Activated CD8-positive, alpha-beta memory T cell treated with anti-CD3 and anti-CD28 coated beads, Interleukin-2, amount 10 ng/mL, durations not matched to agents 7 days and 5 days (primary cell): ENCODE measurements at places on chromosomes 12 and 14.

DNA sequence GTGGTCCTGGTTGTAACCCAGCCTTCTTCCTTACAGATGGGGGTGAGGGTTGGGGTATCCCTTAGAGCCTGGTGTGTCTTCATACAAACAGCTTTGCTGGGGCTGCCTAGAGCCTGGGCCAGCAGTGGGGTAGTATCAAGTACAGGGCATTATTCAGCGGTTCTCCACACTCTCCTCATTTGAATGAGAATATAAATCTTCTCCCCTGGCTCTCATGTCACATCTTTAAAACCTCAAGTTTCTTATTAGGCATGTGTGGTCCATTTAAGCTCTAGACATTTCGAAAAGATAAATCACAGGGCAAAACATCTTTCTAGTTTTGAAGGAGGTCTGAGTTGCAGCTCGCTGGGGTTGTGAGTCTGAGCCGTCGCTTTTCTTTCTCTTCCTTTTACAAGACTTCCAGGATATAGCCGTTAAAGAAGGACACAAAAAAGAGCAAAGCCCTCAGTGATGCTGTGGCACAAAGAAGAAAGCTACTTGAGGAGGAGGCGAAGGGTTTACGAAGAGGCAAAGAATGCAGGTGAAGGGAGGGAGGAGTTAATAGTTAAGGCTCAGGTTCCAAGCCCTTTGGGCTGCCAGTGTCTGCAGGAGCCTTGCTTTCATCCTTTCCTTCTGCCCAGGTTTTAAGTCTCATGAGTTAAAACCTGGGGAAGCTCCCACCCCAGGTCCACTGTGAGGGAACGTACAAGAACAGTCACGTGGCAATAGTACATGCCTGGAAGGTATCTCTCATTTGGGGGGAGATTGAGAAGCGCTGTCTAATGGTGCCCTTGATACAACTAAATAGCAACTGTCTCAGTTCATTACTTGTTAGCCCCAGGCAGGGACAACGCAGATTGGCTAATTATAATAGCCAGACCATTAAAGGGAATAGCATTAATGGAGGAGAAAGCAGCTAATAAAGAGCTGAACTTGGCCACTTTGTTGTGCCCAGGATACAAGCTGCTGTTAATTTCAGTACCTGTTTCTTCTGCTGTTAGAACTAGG lies 94.2 kb downstream of the ETV6 start:
- no peak for DNase-seq

DNA sequence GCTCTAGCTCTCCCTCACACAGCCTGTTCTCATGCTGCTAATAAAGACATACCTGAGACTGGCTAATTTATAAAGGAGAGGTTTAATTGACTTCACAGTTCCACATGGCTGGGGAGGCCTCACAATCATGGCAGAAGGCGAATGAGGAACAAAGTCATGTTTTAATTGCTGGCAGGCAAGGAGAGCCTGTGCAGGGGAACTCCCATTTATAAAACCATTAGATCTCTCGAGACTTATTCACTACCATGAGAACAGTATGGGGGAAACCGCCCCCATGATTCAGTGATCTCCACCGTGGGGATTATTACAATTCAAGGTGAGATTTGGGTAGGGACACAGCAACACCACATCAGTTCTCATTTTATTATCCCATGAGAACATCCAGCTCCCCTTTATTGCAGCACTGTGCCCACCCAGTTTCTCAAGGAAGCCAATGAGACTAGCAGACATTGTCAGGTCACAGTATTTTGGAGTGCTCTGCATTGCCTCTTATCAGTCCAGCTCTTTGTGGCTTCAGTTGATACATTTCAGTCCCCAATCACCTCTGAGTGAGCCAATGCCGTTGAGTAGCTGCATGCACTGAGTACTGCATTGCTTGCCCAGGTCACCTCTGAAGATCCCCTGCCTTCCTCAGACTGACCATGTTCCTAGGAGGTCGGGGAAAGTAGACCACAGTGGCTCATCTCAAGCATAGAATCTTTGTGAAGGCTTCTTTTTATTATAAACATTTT lies 131.2 kb downstream of the CRADD start:
- no peak for DNase-seq

DNA sequence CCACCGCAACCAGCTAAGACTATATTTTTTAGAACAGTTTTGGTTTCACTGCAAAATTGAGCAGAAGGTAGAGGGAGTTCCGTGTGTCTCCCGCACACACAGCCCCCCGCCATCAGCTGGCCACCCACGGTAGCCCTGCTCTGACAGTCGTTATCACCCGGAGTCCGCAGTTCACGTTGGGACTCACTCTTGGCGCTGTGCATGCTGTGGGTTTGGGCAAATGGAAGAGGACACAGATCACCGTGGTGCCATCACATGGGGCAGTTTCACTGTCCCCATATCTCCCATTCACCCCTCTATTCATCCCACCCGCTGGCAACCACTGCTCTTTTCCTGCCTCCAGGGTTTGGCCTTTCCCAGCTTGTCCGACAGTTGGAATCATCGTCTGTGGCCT lies 31.8 kb upstream of the ULK1 start:
- no peak for DNase-seq

- DNase-seq = no peak
Observed at GRCh38 chr12:116502989-116503496, 56.1 kb upstream of the MAP1LC3B2 start.

DNA sequence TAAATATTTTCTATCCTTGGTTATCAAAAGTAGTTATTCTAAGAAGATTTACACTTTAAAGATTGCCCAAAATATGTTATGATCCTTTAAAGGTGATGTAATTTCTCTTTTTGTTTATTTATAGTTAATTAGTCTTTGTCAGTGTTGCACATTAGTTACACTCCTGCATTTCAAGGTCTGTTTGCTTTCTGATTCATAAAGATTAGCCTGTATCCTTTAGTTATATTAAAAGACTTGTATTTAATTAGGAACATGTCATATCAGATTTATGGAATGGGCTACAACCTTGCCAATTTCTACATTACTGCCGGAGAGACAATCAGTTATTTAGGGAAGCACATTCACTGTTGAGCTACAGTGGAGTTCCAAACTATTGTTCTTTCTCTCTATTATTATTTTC lies 3.5 kb downstream of the EPYC start:
- DNase-seq = no peak

GRCh38 chr14:104228221-104228620 lies 89.8 kb downstream of the KIF26A start:
- no peak for DNase-seq

GRCh38 chr12:42396473-42397259 lies 70.7 kb downstream of the PPHLN1 start:
- DNase-seq = no peak
